ENCODE measurements at places on chromosomes 4 and X. TPM values are rescaled to one million over a fixed set of nuclear protein-coding genes. Genes with fewer than 3 reads are reported as not detected.

GRCh38 chr4:2642968-2643367 lies 106.5 kb downstream of the FAM193A start:
- H3K27me3 ChIP-seq = no peaks in the 10 kb centered on the region
- H3K4me3 ChIP-seq = no peak overlapping the region
- H3K36me3 ChIP-seq = peaks cover 30% of the 10 kb centered on the region
- DNase-seq = no peak

GRCh38 chr4:163042306-163042705 lies 124.4 kb downstream of the NAF1 start:
- DNase-seq = no peak
- peaks cover 5% of the 10 kb centered on the region for H3K27me3 ChIP-seq
- no peaks in the 10 kb centered on the region for H3K36me3 ChIP-seq
- no peak overlapping the region for H3K27ac ChIP-seq
- no peaks in the 10 kb centered on the region for H3K4me1 ChIP-seq

- H3K27ac ChIP-seq = no peak overlapping the region
- H3K36me3 ChIP-seq = no peaks in the 10 kb centered on the region
- no peak overlapping the region for H3K4me3 ChIP-seq
- DNase-seq = no peak
- H3K27me3 ChIP-seq = peaks cover 7% of the 10 kb centered on the region
These were observed 281.3 kb downstream of the C4orf33 start for GRCh38 chr4:129377131-129377845.

- H3K27me3 ChIP-seq = no peaks in the 10 kb centered on the region
- no peak overlapping the region for H3K27ac ChIP-seq
- H3K4me1 ChIP-seq = peaks cover 2% of the 10 kb centered on the region
- DNase-seq = no peak
- H3K4me3 ChIP-seq = no peak overlapping the region
- no peaks in the 10 kb centered on the region for H3K36me3 ChIP-seq
These were observed 35.3 kb downstream of the PNPLA4 start for GRCh38 chrX:7891928-7892327.

The GUCY1A1 gene
- not detected for total RNA-seq

The SHROOM3 gene
- 0.09 TPM for total RNA-seq
